ENCODE measurements at places on chromosomes 5 and 9.

GRCh38 chr9:131755541-131756198, 15.8 kb upstream of the RAPGEF1 start:
- DNase-seq, result no peak

DNA sequence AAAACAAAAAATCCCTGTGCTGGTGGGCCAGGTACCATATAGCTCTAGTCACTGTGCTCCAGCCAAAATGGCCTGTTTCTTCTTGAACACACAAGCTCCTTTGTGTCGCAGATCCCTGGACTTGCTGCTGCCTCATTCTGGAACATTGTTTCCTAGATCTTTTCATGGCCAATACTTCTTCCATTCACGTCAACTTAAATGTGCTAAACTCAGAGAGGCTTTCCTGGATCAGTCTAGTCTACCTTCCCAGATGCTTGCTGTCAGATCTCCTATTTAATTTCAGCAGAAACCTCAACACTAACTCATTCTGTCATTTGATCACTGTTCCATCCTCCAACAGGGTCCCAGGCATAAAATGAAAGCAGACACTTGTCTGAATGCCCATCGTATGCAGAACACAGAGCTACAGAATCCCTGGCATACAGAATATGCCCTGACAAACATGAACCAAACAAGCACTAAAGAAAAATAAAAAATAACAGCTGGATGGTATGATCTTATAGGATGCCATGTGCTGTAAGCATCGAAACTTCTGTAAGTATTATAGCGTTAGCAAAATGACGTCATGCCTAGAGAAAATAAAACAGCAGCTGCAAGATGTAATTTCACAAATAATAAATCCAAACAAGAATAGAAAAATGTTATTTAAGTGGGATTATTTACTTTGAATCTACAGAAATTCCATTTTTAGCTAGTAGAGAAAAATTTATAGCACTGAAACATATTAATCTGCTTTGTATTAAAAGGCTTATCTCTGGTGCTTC, 403.7 kb upstream of the DAP start:
- DNase-seq, result no peak

GRCh38 chr5:178231539-178232123, 971 bp downstream of the PHYKPL start:
- DNase-seq, result no peak

- DNase-seq, result no peak
Measured at GRCh38 chr9:96460470-96460869, 10.5 kb downstream of the HABP4 start.

- peak; percentile 29 for DNase-seq
Measured at GRCh38 chr9:109012876-109013678, at the start of gene CTNNAL1. CTNNAL1 (minus strand) TSS chr9:109013499; CDS start chr9:109013442, 57 bp downstream.

DNA sequence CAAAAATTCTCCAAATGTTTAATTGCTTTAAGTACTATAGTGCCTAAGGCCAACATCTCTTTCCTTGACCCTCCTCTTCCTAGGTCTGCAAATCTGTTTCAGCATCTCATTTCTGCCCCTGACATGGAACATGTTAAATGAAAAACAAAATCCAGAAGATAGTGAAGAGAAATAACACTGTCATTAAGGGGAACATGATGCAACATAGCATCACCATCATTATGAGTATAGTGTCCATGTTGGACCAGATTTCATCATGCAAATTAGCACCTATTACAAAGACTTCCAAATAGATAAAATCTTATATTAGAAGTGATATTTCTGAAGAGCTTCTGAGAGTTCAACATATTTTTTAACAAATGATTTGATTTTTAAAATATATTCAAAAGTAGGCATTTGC, 375.2 kb downstream of the PTPRD start:
- no peak for DNase-seq

DNA sequence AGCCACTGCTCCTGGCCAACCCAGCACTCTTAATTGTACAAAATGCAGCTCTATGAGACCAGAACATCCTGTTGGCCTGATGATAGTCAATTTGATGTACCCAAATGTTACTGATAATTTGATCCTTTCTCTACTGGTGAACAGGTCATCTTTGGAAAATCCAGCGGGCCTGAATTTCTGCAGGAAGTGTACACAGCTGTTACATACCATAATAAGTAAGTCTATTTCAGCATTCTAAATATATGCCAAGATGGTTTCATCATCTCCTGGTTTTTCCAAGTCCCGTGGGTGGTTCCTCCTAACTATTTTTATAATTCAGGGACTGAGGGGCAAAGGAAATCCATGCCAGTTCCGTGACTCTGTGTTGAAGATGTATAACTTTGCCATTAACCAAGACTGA, 155.4 kb downstream of the DOCK8 start:
- no peak for DNase-seq

- peak; percentile 93 for DNase-seq
Measured at GRCh38 chr5:102759289-102759688, 4.2 kb downstream of the PAM start.

DNA sequence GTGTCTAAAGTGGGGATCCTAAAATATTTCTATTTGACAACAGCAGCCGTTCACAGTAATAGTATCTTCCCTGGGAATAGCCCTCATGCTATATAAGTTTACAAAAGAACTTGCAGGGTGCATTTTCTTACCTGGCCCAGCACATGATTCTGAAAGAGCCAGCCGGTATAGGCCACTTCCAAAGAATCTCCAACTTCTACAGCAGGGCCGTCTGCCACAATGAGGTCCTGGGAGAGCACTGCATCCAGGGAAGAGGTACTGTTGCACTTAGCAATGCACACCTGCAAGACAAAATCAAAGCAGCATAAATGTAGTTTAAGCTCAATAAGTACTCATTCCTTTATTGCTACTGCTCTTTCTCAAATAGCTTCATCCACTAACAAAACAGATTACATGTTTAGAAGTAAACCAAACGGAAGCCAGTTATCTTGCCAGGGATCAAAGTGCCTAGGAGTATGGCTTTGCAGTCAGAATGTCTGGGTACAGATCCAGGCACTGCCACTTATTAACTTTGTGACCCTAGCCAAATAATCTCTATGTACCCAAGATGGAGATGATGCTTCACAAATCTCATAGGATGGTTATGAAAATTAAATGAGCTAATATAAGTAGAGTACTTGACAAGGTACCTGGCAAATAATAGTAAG, 21.3 kb downstream of the FKBP15 start:
- no peak for DNase-seq

GRCh38 chr5:169150108-169150507, 150.8 kb downstream of the SLIT3 start:
- no peak for DNase-seq

GRCh38 chr5:443239-444151, 519 bp downstream of the EXOC3 start:
- DNase-seq, result no peak

DNA sequence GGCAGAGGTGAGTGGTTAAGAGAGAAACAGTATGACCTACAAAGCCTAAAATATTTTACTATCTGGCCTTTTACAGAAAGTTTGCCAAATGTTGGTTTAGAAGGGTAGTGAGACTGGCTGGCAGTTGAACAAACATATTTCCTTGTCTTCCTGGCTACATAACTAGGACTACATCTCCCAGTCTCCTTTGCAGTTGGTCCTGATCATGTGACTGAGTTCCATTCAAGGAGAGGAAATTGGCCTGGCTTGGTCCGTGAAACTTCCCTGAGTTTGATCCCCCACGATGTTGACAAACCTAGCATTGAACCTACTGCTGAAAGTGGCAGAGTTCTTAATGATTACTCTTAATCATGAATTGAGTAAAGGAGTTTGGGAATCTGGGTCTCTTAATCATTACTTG, 280.8 kb downstream of the SLIT3 start:
- no peak for DNase-seq

Data from NCI-H187 treated with DMSO at 0.1 percent for 48 hours (cell line).